ENCODE measurements at places on chromosomes 4 and X. TPM values are rescaled to one million over a fixed set of nuclear protein-coding genes. Genes with fewer than 3 reads are reported as not detected.

Gene LINC00632
- 0.31 TPM for total RNA-seq

Gene HAND2
- not detected for total RNA-seq

Gene LYAR
- 37.7 TPM for total RNA-seq

Gene NOX1
- total RNA-seq, result not detected

Gene RPA4
- total RNA-seq, result 0.76 TPM

Gene CLCN3
- total RNA-seq, result 23.4 TPM

Gene MAGEB17
- not detected for total RNA-seq

Gene KLHL34
- total RNA-seq, result 0.47 TPM

Gene PABPC1L2A
- not detected for total RNA-seq

Gene WAS
- total RNA-seq, result 164 TPM

Gene CENPE
- 69.6 TPM for total RNA-seq

Gene GDPD2
- total RNA-seq, result 0.34 TPM

DNA sequence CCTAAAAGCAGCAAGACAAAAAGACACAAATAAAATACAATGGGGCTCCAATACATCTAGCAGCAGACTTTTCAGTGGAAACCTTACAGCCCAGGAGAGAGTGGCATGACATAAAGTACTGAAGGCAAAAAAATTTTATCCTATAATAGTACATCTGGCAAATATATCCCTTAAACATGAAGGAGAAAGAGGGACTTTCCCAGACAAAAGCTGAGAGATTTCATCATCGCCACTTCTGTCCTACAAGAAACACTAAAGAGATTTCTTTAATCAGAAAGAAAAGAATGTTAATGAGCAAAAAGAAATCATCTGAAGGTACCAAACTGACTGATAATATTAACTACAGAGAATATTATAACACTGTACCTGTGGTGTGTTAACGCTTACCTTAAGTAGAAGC, 86.4 kb downstream of the ANKRD17 start:
- H3K27me3 ChIP-seq, result no peaks in the 10 kb centered on the region
- DNase-seq, result no peak
- H3K36me3 ChIP-seq, result peaks cover 91% of the 10 kb centered on the region
- no peak overlapping the region for H3K4me3 ChIP-seq
- peaks cover 3% of the 10 kb centered on the region for H3K4me1 ChIP-seq
- H3K27ac ChIP-seq, result no peak overlapping the region

GRCh38 chr4:183658362-183659028, 490 bp downstream of the RWDD4 start:
- H3K27me3 ChIP-seq, result no peaks in the 10 kb centered on the region
- H3K4me3 ChIP-seq, result peak overlapping the region; percentile 76
- H3K36me3 ChIP-seq, result peaks cover 12% of the 10 kb centered on the region
- peaks cover 27% of the 10 kb centered on the region for H3K4me1 ChIP-seq
- peak overlapping the region; percentile 95 for H3K27ac ChIP-seq

- H3K27ac ChIP-seq, result no peak overlapping the region
- no peaks in the 10 kb centered on the region for H3K4me1 ChIP-seq
- no peak for DNase-seq
- no peak overlapping the region for H3K4me3 ChIP-seq
Measured at GRCh38 chrX:85309717-85310116, 65.9 kb downstream of the ZNF711 start.

GRCh38 chr4:71974681-71975080, 57.1 kb upstream of the NPFFR2 start:
- H3K27me3 ChIP-seq, result no peaks in the 10 kb centered on the region
- no peak for DNase-seq
- H3K27ac ChIP-seq, result no peak overlapping the region

DNA sequence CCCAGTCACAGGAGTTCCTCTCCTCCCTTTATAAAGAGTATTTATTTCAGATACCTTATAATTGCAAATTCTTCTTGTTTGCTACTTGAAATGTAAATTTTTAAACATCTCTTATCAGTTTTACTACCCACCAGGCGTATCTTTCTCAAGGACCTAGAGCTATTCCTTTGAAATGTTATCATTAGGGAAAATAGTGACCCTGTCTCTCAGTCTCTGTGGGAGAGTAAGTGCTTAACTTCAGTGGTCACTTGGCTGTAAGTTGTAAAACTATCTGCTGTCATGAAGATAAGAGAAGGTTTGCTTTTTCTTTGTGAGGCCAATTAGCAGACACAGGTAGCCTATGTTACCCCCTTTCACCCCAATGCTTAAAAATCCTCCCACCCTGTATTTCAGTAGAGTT, 241.6 kb downstream of the TACR3 start:
- H3K27ac ChIP-seq, result no peak overlapping the region
- no peaks in the 10 kb centered on the region for H3K4me1 ChIP-seq
- H3K27me3 ChIP-seq, result no peaks in the 10 kb centered on the region
- no peak overlapping the region for H3K4me3 ChIP-seq

DNA sequence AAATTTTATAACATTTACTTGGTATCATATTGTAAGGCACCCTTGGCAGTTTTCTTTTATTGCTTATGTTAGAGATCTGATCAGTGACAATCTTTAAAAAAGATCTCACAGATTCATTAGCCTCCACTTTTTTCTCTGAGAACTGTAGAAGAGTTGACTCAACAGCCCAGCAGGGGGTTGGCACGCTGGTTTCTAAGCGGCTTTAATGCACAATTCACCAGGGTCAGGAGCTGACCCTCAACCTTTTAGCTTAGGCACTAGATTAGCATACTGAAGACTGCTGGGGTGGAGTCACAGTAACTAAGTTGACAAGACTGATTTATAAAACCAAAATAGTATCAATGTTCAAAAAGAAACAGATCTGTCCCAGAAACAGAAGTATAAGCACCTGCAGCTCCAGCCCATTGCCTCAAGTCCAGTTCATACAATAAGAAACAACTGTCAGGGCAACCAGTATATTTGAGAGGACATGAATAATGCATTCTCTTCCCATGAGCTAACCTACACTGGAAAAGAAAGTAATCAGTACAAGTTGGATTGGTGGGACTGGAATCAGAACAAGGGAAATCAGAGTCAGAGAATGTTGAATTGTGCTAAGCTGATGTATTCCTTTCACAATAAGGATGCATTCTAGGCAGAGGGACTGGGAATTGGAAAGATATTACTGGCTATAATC, 77.6 kb downstream of the PDE5A start:
- no peaks in the 10 kb centered on the region for H3K4me1 ChIP-seq
- no peak for DNase-seq
- no peaks in the 10 kb centered on the region for H3K27me3 ChIP-seq
- peaks cover 2% of the 10 kb centered on the region for H3K36me3 ChIP-seq
- no peak overlapping the region for H3K27ac ChIP-seq

DNA sequence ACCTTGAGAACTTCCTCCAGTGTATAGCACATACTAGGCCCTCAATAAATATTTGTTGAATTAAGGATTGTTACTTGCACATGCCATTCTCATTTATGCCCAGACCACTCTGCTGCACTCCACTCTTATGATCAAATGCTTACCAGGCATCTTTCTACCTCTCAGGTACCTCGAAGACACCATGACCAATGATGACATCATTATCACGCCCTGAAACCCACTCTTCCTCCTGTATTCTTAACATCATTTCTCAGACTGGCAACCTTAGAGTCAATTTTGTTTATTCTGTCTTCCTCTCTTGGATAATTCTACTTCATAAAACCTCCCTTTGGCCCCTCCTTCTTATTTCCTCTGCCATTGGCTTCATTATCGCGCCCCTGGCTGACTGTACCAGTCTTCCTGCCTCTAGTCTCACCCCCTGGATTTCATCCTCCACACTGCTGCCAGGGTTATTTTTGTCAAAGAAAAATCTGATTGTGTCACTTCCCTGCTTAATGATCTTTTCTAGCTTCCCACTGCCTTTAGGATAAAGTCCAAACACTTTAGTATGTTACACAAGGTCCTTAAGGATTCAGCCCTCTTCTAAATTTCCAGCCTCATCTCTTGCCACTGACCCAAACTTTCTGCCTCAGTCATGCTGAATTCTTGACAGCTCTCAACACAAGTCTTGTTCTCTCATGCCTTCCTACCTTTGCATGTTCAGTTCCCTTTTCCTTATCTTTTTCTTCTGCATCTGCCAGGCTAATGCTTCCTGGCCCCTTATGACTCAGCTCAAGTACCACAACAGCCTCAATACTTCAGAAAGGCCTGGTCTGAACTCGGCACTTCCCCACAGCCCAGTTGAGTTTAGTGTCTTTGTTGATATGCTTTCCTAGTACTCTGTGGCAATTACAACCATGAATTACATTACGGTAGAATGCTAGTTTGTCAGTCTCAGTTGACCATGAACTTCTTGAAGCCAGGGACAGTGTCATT, 45.8 kb downstream of the HDAC8 start:
- H3K27ac ChIP-seq, result peak overlapping the region; percentile 22
- peaks cover 22% of the 10 kb centered on the region for H3K4me1 ChIP-seq
- H3K4me3 ChIP-seq, result no peak overlapping the region
- DNase-seq, result no peak

DNA sequence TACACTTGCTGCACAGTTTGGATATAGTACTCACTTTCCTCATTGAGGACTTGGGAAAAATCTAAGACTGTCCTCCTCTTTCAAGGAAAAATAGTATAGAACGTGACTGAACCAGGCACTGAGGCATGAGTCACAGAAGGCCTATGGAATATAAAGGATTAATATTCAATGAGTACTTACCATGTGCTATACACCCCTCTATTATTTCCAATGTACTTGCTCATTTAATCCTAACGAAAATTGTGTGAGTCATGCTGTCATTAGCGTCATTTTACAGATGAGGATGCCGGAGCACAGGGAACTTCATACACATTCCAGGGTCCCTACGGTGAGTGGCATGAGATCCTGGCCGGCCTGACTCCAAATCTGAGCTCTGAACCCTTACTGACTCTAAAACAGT, 2136.2 kb upstream of the TENM3 start:
- H3K36me3 ChIP-seq, result no peaks in the 10 kb centered on the region
- no peaks in the 10 kb centered on the region for H3K4me1 ChIP-seq
- H3K27me3 ChIP-seq, result no peaks in the 10 kb centered on the region
- no peak overlapping the region for H3K27ac ChIP-seq

- H3K27me3 ChIP-seq, result no peaks in the 10 kb centered on the region
- no peak overlapping the region for H3K27ac ChIP-seq
- H3K36me3 ChIP-seq, result no peaks in the 10 kb centered on the region
- H3K4me1 ChIP-seq, result no peaks in the 10 kb centered on the region
Measured at GRCh38 chr4:84319124-84319523, 180.0 kb downstream of the NKX6-1 start.

GRCh38 chr4:81799371-81799770, 327.7 kb upstream of the RASGEF1B start:
- H3K4me1 ChIP-seq, result peaks cover 8% of the 10 kb centered on the region
- H3K36me3 ChIP-seq, result peaks cover 3% of the 10 kb centered on the region
- DNase-seq, result no peak
- H3K27ac ChIP-seq, result no peak overlapping the region
- no peaks in the 10 kb centered on the region for H3K27me3 ChIP-seq
- no peak overlapping the region for H3K4me3 ChIP-seq

- H3K4me3 ChIP-seq, result peak overlapping the region; percentile 80
- DNase-seq, result peak; percentile 42
- H3K27me3 ChIP-seq, result peaks cover 48% of the 10 kb centered on the region
- peaks cover 26% of the 10 kb centered on the region for H3K4me1 ChIP-seq
Measured at GRCh38 chr4:71186566-71187403, 152.0 kb upstream of the SLC4A4 start.

DNA sequence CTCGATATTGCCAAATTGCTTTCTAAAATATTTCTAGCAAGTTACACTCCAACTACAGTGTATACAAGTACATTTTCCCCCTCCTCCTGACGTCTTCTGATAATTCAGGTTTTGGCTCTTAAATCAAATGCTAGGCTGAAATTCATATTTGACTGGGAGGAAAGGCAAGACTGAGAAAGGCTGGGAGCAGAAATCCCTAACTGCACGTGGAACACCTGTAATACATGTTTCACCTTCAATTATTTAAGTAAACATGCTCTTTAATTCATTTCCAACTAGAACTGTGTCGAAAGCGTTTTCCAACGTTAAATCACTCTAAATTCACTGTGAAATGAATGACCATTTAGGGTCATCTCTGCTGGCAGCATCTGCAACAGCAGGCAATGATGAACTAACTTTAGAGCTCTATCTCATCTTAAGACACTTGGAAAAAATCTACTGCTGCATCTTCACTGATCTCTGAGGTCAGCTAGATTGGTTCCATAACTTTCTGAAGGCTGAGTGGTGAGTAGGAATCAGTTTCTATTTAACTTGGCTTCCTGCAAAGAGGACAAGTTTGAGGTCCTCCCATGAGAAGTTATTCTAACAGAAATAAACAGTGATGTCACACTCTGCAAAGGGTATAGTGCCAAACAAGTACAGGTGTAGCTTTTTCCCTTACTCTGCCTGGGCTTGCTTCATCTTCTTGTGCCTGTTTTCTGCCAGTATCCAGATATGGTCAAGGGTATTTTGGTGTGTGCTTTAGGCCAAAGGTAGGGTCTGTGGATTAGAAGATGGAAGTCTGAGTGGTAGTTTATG, 144.3 kb upstream of the PAK3 start:
- no peak overlapping the region for H3K27ac ChIP-seq
- H3K36me3 ChIP-seq, result no peaks in the 10 kb centered on the region
- no peaks in the 10 kb centered on the region for H3K27me3 ChIP-seq
- no peaks in the 10 kb centered on the region for H3K4me1 ChIP-seq
- no peak for DNase-seq
- H3K4me3 ChIP-seq, result no peak overlapping the region

DNA sequence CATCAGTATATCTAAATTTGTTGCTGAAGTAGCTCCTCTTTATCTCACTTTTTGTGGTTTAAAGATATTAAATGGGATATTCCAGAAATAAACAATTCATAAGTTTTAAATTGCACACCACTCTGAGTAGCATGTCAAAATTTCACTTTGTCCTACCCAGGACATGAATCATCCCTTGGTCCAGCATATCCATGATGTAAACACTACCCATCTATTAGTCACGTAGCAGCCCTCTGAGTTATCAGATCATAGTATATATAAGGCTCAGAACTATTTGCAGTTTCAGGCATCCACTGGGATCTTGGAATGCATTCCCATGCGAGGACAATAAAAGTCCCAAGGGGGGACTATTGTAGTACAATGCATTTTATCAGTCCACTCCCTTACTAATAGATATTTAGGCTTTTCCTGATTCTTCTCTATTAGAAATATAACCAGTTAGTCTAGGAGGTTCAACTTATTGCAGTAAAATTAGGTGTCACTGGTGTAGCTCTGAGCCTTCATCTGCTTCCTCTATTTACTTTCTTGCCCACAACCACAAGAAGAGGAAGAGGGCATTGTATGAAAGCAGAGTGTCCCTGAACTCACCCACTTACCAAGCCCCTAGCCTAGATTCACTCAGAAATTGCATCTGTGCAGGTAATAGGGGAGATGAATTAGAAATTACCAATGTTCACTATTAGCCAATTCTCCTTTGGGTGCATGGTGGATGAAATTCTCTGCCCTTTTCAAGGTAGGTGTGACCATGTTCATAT, 409.8 kb upstream of the GALNT7 start:
- H3K27me3 ChIP-seq, result no peaks in the 10 kb centered on the region
- no peaks in the 10 kb centered on the region for H3K4me1 ChIP-seq
- H3K27ac ChIP-seq, result no peak overlapping the region
- no peaks in the 10 kb centered on the region for H3K36me3 ChIP-seq

- no peak for DNase-seq
- no peak overlapping the region for H3K27ac ChIP-seq
- no peaks in the 10 kb centered on the region for H3K36me3 ChIP-seq
- H3K4me3 ChIP-seq, result no peak overlapping the region
- H3K27me3 ChIP-seq, result no peaks in the 10 kb centered on the region
Measured at GRCh38 chrX:153445106-153445855, 575 bp downstream of the TREX2 start.

All from activated CD8-positive, alpha-beta T cell treated with anti-CD3 and anti-CD28 coated beads, Interleukin-2, amount 10 ng/mL, durations not matched to agents 7 days and 5 days (primary cell).